ENCODE measurements at places on chromosomes 2 and 18. TPM values are rescaled to one million over a fixed set of nuclear protein-coding genes. Genes with fewer than 3 reads are reported as not detected.

The TRABD2A gene
- 0.17 TPM for total RNA-seq

The PARD3B gene
- 11.3 TPM for total RNA-seq

The CNGA3 gene
- total RNA-seq, result not detected

The SERPINB3 gene
- total RNA-seq, result not detected

The TDRD15 gene
- not detected for total RNA-seq

The MGAT4A gene
- total RNA-seq, result 6.8 TPM

The GRB14 gene
- total RNA-seq, result 0.34 TPM

The GPBAR1 gene
- total RNA-seq, result not detected

The PKDCC gene
- 6.3 TPM for total RNA-seq

The MEP1B gene
- total RNA-seq, result 0.09 TPM

The CD28 gene
- total RNA-seq, result 0.11 TPM

The ZRANB3 gene
- total RNA-seq, result 6.0 TPM

The GPR155 gene
- total RNA-seq, result 1.1 TPM

The TUBA4B gene
- not detected for total RNA-seq

The CACNB4 gene
- total RNA-seq, result 0.26 TPM

The KLHL30 gene
- not detected for total RNA-seq

The RGPD3 gene
- total RNA-seq, result 0.17 TPM

The CRYBA2 gene
- total RNA-seq, result not detected

The POTEJ gene
- total RNA-seq, result 0.26 TPM

The NT5C1B gene
- total RNA-seq, result not detected

The ATAD2B gene
- total RNA-seq, result 11.1 TPM

The HOXD10 gene
- 8.2 TPM for total RNA-seq

The CD226 gene
- 1.5 TPM for total RNA-seq

The UCN gene
- total RNA-seq, result 0.34 TPM

The POTEI gene
- total RNA-seq, result 0.17 TPM

The CAMKMT gene
- total RNA-seq, result 4.1 TPM

The C1GALT1C1L gene
- total RNA-seq, result 0.09 TPM

The GLB1L gene
- 4.1 TPM for total RNA-seq

The KCNG2 gene
- 0.43 TPM for total RNA-seq

The NIFK gene
- 40.0 TPM for total RNA-seq

The B3GNT2 gene
- total RNA-seq, result 19.7 TPM

The CHMP3 gene
- total RNA-seq, result 96.9 TPM

The HOXD9 gene
- total RNA-seq, result 17.0 TPM

The DUSP2 gene
- 1.2 TPM for total RNA-seq

The ZC3H8 gene
- total RNA-seq, result 7.7 TPM

The TTC31 gene
- 8.3 TPM for total RNA-seq

The MPHOSPH10 gene
- total RNA-seq, result 17.4 TPM

The G6PC2 gene
- not detected for total RNA-seq

The BMP10 gene
- total RNA-seq, result not detected

The TLX2 gene
- total RNA-seq, result not detected

The DNER gene
- under 0.01 TPM for total RNA-seq

The SLC39A10 gene
- 26.5 TPM for total RNA-seq

The PRSS56 gene
- total RNA-seq, result not detected

The ALKAL2 gene
- total RNA-seq, result not detected

The CEP192 gene
- 27.8 TPM for total RNA-seq

The ST6GAL2 gene
- total RNA-seq, result under 0.01 TPM

The POTEC gene
- total RNA-seq, result not detected

The CKAP2L gene
- 0.76 TPM for total RNA-seq

The C1QL2 gene
- total RNA-seq, result not detected
